Stimulated activated naive CD8-positive, alpha-beta T cell treated with anti-CD3 and anti-CD28 coated beads, Interleukin-15, amount 100 ng/mL, for 72 hours (primary cell): ENCODE measurements at places on chromosomes 4 and X.

GRCh38 chr4:90840828-90841227 lies 713.6 kb downstream of the CCSER1 start:
- no peak for DNase-seq

DNA sequence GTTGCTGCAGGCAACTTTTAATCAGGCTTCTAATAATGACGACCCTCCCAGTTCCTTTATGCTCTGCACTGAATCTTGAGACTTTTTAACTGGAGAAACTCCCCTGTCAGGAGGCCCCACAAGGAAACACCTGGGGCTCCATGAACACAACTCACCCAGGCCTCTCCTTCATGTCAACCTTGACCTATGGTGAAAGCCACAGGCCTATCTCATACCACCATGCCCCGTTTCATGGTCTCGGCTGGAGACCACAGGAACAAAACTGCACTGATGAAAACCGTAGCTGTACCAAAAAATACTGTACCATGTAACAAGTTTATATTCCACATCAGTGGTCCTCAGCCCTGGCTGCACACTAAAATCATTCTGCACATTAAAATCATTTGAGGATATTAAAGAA lies 57.0 kb downstream of the ZNF827 start:
- DNase-seq, result no peak

- no peak for DNase-seq
Measured at GRCh38 chr4:38837849-38838248, 18.8 kb downstream of the TLR6 start.

GRCh38 chr4:909821-910220 lies 22.3 kb downstream of the GAK start:
- DNase-seq, result no peak

- DNase-seq, result no peak
Measured at GRCh38 chr4:136818811-136819330, 713.4 kb downstream of the PCDH18 start.

GRCh38 chr4:75345423-75345822 lies 168.8 kb downstream of the RCHY1 start:
- no peak for DNase-seq

DNA sequence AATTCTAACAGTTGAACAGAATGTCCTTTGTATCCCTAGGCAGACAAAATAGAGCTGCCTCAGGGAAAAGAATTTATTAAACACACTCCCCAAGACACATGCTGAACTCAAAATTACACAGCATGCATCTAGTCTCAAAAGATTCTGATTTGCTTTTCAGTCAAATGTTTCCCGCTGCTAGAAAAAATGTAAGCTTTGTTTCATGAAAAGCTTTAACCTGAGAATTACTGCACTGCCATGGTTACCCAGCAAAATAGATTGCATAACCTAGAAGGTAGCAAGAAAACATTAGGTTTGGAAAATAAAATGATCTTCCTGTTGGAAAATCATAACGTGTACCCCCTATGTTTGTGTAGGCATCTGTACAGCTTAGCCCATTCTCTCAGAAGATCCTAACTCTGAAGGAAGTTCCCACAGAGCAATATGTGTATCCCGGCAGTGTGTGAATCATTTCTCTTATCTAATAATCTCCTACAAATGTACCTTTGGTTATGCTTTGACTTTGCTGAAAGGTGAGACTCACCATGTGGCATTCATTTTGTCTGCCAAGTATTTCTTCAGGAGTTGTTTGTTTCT lies 646.9 kb downstream of the STPG2 start:
- DNase-seq, result no peak

- peak; percentile 48 for DNase-seq
Measured at GRCh38 chrX:14095702-14096101, 66.0 kb upstream of the GEMIN8 start.

GRCh38 chr4:113941836-113942235 lies 37.6 kb downstream of the ARSJ start:
- no peak for DNase-seq

- no peak for DNase-seq
Measured at GRCh38 chrX:46547857-46548256, 2.6 kb upstream of the ZNF674 start.

DNA sequence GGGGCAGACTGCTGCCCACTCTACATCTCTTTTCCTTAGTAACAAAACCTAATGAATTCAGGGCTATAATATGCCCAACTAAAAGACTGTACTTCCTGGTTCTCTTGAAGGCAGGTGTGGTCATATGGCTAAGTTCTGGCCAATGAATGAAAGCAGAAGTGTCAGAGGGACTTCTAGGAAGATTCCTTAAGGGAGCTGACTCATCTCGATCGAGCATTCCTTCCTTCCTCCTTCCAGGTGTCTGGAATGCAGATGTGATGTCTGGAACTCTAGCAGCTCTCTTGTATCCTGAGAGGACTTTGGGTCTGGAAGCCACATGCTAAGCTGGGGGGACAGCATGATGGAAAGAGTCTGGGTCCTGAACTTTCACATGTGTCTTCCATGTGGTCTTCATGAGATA lies 116.2 kb upstream of the STX18 start:
- no peak for DNase-seq

GRCh38 chr4:31328932-31329331 lies 608.8 kb downstream of the PCDH7 start:
- no peak for DNase-seq

GRCh38 chr4:33060674-33061542 lies 2340.7 kb downstream of the PCDH7 start:
- no peak for DNase-seq

GRCh38 chr4:51851937-51852290 lies 9.0 kb downstream of the DCUN1D4 start:
- DNase-seq, result no peak

- no peak for DNase-seq
Measured at GRCh38 chr4:112840061-112840460, 203.1 kb downstream of the LARP7 start.

GRCh38 chr4:102553982-102554381 lies 52.8 kb downstream of the NFKB1 start:
- DNase-seq, result no peak

- no peak for DNase-seq
Measured at GRCh38 chr4:8120501-8120900, 38.1 kb downstream of the ABLIM2 start.

DNA sequence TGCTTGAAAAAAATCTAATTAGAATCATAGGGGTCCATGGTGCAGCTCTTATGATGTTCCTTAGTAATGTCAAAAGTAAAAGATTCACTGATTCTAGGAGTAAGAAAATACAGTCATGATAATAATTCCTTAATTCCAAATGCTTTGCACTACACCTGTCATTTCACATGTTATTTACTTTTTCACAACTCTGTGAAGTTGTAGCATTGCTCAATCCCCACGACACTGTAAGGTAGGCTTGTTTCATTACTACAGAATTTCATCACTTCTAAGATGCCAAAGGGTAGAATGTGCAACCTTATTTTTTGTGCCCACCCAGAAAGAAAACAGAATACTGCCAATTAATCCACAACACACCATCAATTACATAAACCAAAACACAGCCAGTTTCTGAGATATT lies 46.1 kb upstream of the LNX1 start:
- no peak for DNase-seq
